Activated naive CD4-positive, alpha-beta T cell treated with anti-CD3 and anti-CD28 coated beads for 36 hours (primary cell): ENCODE measurements at places on chromosomes 6 and 20.

DNA sequence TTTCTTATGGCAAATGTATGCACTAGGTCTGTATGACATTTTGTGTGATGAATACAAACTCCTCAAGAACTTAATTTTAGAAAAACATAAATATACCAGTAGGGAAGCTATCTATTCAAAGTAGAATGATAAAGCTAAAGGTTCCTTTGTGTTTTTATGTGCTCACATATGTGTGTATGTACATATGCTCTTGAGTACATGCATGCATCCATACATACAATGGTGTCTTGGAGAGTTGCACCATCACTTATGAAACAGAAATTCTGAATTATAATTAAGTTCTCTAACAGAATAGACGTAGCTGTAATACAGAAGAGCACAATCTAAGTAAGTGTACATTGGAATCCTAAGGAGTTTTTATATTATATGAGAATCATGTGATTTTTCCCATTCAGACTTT lies 2.3 kb downstream of the NKAIN2 start:
- no peak for DNase-seq

DNA sequence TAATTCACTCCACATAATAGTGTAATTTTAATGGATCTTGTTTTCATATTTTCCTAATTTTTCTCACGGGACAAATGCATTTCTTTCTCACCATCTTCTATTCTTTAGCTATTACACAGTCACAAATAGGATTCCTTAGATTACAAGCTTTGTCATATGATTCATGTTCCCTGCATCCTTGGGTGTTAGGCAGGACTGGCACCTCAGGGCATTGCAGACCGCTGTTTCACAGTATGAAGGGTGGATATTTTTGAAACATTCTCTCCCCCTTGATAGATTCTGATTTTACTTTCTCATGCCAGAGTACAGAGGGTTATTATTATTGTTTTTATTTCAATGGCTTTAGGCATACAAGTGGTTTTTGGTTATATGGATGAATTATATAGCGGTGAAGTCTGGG lies 602.5 kb downstream of the PHF3 start:
- no peak for DNase-seq

GRCh38 chr6:26427451-26427809 lies 12.9 kb upstream of the BTN3A3 start:
- no peak for DNase-seq

- DNase-seq, result peak; percentile 81
Measured at GRCh38 chr6:16331384-16332174, 93.2 kb downstream of the GMPR start.

GRCh38 chr20:10217721-10218410 lies 764 bp upstream of the SNAP25 start:
- DNase-seq, result peak; percentile 6
